ENCODE measurements at places on chromosomes 7 and 10.
A peak's percentile ranks its signal among the peaks of the same experiment; 100 is the strongest.

GRCh38 chr7:46089281-46089680, 168.2 kb upstream of the IGFBP3 start:
- no peak for DNase-seq

GRCh38 chr10:77475522-77475921, 162.1 kb downstream of the KCNMA1 start:
- DNase-seq: no peak

DNA sequence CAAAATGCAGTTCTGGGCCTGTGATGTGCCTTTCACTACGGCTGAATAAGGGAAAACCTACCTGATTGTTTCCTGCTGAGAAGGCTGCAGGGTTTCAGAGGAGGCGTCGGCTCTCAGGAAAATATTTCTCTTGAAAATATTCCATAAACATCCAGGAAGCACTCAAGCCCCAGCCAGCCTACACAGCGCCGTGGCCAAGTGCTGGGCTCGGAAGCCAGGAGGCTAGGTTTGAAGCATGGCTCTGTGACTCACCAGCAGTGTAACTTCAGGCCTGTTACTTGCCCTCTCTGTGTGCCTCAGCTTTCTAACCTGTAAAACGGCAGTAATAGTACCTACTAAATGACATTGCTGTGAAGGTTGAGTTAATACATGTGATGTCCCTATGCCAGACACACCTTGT, 399.1 kb downstream of the GATA3 start:
- DNase-seq: no peak

- no peak for DNase-seq
Observed at GRCh38 chr10:127338399-127339110, 142.2 kb upstream of the INSYN2A start.

DNA sequence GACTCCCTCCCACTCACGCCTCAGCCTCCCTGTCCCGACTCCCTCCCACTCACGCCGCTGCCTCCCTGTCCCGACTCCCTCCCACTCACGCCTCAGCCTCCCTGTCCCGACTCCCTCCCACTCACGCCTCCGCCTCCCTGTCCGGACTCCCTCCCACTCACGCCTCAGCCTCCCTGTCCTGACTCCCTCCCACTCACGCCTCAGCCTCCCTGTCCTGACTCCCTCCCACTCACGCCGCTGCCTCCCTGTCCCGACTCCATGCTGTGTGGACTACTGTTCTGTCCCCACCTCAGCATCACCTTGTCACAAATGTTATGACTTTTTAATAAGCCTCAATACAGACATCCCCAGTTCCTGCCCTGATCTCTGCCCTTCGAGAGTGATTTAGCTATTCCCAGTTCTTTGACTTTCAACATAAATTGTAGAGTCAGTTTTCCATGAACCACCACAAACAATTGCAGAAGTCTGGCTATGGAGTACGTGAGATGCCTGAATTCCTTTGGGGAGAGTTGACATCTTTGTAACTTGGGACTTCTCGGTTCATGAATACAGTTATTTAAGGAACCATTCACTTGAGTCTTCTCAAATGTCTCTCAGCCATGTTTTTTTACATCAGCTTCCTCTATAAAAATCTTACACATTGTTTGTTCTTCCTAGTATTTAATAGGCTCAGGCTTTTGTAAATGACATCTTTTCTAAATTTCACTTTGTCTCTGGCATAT, 71.9 kb downstream of the FOXL3 start:
- DNase-seq: no peak

DNA sequence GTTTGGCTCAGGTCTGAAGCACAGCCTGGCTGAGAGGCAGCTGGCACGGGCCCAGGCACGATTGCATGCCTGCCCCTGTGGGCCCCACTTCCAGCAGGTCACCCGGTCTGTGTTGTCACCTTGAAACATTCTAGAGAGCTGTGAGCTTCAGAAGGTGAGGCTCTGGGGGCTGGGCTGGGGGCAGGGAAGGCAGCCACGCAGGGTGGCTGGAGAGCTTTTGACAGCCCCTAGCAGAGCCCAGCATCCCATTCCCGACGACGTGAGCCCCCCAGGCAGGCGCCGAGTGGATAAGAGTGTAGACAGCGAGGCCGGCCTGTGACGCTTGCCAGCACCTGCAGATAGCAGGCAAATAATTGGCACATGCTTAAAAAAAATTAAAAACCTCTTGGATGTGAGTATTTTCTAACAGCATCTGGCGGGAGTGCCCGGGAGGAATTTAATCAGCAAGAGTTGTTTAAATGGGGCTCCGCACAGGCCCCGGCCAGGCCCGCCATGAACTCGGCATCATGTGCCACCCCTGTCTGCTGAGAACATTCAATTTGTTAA, 212.0 kb upstream of the TBX20 start:
- no peak for DNase-seq

DNA sequence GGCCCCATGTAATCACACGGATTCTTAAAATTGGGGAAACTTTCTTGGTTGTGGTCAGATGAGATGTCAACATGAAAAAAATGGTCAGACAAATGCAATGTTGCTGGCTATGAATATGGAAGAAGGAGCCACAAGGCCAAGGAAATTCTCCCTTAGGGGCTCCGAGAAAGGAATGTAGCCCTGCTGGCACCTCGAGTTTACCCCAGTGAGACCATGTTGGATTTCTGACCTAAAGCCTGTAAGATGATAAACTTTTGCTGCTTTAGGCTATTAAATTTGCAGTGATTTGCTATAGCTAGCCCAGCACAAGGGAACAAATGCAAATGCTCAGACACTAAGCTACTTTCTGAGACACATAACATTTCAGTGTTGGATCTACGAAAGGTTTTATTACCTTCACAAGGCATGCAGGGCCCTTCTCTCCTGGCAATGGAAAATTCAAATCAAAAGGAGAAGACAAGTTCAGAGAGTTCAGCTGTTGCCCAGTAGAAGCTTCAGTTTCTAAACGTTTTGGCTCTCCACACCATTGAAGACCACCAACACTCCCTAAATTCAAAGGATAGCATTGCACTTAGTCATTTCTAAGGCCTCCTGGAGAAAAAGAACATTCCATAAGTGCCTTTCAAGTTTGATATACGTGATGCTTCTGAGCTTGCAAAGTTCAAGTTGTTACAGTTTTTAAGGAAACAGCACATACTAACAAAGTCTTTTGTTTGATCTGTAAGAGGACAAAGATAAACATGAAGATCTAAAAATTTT, 23.4 kb downstream of the MCMBP start:
- peak; percentile 25 for DNase-seq

DNA sequence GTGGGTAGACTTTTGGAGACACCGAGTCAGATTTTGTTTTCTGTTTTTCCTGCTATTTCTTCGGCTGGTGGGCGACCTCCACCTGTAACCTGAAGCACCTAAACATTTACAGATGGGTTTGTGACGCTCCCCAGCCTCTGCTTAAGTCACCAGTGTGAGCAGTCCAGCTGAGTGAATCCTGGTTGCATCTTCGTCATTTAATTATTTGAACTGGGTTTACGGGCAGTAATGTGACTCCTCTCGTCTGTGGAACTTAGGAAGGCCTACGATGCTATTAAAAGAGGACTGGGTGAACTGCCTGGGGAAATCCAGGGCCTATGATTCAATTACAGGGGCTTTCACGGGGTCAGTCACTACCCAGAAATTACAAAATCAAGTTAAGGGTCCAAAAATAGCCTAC, 52.5 kb downstream of the WNT2 start:
- DNase-seq: no peak

DNA sequence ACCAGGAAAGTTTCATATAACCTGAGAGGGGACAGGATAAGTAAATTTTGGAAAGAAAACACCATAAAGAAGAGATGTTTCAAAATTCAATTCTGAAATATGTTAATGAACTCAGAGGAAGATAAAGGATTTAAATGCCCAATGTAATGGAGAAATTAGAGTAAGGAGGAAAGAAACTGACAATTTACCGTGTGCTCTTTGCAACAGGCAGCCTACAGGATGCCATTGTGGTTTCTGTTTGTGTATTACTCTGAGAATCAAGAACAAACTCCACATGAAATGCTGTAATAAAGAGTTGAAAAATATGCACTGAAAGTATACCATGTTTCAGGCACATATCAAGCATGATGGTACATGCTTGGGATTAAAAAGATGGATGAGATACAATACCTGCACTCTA, 44.8 kb upstream of the GLCCI1 start:
- DNase-seq: no peak

GRCh38 chr7:55365205-55365674, at the start of gene LANCL2:
TSS of gene LANCL2 (plus strand) at chr7:55365337. CDS start at chr7:55366026, 689 bp downstream.
- no peak for DNase-seq

DNA sequence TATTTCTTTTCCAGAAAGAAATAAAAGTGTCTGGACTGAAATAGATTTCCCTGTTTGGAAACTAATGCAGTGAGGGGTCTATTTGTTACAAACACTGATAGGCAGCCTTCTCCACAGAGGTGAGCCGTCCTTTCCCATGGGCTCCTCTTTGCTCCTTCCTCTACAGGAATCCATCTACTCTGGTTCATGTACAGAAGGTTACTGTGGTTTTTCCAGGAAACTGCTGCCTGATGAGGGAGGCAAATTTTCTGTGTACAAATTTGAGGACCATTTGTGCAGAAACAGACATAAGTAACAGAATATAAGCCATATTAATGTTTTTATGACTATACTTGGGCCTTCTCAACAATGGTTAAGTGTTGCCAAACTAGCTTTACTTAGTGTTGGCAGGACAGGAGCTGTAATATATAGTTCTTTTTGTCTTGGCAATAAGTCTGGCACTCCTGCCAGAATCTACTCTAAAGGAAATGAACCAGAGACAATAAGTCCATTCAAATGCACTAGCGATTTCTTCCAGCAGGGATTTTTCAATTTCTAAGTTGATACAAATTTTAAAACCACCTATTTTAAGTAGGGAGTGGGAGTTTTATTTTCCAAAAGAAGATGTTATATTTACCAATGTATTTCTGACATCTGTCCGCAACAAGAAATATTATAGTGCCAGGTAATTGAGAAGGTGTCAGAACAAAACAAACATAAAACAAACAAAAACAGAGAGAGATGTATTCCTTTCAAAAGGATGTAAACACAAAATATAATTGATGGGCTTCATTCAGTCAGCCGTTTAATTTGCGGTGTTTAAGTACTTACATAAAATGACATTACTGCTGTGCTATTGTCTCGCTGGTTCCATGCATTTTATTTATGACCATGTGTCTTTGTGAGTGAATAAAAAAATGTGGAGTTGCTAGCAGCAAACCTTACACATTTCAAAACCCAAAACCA, 91.0 kb upstream of the NFE2L3 start:
- no peak for DNase-seq

DNA sequence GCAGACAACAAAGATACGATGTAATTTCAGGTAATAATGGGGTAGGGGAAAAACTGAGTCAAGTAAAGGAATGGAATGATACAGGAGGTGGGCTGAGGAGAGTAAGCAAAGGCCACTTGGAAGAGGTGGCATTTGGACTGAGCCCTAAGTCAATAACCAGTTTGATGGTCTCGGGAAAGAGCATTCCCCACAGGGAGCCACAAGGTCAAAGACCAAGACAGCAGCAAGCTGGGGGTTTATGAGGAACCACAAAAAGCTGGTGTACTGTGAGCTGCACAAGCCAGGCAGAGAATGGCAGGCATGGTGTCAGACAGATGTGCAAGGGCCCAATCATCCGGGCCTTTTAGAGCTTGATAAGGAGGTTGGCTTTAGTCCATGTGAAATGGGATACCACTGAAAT, 98.7 kb downstream of the NOC3L start:
- no peak for DNase-seq

- DNase-seq: no peak
Observed at GRCh38 chr7:29300026-29300480, 105.5 kb downstream of the CHN2 start.

- no peak for DNase-seq
Observed at GRCh38 chr7:157462840-157463239, 126.0 kb downstream of the DNAJB6 start.

DNA sequence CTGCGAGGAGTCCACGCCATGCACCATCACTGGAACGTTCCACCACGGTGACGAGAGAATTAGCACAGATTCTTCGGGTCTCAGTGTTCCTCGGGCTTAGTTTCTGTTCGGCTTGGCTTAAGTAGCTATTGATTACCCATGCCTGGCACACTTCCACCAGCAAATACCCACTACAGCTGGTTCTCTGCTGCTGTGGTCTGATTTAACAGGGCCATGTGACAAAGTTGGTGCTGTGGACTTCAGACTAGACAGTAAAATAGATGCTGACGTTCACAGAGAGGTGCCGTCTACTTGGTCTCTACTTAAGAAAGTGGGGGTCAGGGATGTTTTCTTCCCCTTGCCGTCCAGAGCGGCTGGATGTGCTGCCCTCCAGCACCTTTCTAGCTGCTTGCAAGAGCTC, 11.6 kb downstream of the GNA12 start:
- DNase-seq: no peak

- no peak for DNase-seq
Observed at GRCh38 chr10:105837951-105838350, 1196.9 kb downstream of the SORCS3 start.

- DNase-seq: peak; percentile 76
Observed at GRCh38 chr7:7157177-7157886, 25.0 kb upstream of the C1GALT1 start.

DNA sequence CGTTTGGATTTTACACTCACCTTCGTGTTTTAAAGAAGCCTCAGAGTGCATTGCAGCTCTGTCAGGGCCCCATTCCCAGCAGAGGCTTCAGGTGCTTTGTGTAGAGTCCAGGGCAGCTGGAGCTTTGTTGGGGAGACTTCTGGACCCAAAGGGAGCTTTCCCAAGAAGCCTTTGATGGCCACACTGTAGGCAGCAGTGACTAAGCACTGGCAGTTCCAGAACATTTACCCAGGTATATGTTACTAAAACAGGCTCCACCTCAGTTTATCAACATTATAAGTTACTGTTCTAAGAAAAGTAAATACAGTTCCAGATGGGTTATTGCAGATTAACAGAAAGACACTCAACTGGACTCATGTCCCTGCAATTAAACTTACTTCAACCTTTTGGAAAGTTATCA, 66.8 kb downstream of the LANCL2 start:
- DNase-seq: no peak

DNA sequence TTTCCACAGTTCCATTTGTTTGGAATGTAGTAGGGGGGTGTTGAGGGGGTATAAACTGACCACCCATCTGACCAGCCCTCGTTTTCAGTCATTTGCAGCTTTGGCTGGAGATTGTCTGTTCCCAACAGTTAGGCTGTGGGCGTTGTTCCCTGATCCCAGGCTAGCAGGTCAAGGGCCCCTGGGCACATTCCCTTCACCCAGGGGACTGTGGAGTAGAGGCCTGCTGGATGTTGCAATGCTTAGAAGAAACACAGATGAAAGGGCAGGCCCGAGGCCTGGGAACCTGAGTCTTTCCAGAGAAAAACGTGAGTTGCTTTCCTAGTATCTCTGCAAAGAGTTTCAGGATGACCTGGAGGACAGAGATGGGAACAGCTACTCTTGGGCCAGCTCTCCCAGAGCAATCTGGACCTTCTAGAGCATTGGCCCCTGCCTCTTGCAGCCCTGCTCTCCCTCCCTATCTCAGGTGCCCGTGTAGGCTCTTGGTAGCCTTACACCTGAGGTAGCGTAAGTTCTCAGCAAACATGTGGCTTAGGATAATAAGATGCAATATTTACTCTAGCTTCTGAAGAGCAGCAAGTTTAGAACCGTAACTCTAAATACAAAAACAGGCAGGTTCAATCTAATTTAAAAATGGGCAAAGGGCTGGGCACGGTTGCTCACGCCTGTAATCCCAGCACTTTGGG, 99.4 kb upstream of the EFCAB10 start:
- DNase-seq: no peak

- no peak for DNase-seq
Observed at GRCh38 chr7:80420876-80421275, 91.0 kb downstream of the GNAT3 start.

- DNase-seq: no peak
Observed at GRCh38 chr7:44144426-44144967, 3.4 kb upstream of the MYL7 start.

- DNase-seq: no peak
Observed at GRCh38 chr10:103566536-103566935, 73.0 kb downstream of the NEURL1 start.
